ENCODE measurements at places on chromosomes 5 and 9.
A peak's percentile ranks its signal among the peaks of the same experiment; 100 is the strongest.

GRCh38 chr5:125180231-125180829 lies 433.9 kb upstream of the ZNF608 start:
- no peak for DNase-seq

DNA sequence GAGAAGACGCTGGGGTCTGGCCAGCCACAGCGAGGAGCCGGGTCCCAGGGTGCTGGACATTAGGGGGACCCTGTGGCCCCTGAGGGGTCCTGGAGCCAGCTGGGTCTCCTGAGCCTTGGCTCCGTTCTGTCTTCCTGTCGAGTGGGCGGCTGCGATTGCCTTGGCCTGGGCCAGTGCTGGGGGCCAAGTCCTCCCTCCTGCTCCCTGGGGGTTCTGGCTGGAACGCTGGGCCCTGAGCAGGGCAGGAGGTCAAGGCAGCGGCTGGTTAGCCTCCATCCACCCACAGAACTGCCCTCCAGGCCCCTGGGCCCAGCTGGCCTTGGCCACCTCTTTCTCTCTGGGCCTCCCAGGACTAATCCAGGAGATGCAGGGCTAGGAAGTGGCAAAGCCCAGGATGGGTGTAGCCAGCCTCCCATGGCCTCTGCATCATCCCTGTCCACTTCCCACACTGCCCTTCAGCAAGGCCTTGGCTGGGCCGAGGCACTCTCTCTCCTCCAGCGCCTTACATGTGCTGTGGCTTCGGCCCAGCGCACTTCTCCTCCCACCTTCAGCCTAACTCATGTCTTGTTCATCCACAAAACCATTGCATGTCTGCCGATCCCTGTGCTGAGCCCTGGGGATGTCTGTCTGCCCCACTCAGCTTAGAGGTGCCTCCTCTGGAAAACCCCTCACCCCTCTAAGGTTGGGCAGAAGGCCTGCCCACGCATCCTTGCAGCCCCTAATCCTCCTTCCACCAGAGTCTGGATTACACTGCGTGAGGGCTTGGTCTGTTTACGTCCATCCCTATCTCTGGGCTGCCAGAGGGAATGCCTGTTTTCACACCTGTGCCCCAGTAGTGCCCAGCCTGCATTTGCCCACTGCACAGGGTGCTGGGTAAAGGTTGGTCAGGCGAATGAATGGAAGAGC lies 5.0 kb downstream of the LAMC3 start:
- DNase-seq, result no peak

DNA sequence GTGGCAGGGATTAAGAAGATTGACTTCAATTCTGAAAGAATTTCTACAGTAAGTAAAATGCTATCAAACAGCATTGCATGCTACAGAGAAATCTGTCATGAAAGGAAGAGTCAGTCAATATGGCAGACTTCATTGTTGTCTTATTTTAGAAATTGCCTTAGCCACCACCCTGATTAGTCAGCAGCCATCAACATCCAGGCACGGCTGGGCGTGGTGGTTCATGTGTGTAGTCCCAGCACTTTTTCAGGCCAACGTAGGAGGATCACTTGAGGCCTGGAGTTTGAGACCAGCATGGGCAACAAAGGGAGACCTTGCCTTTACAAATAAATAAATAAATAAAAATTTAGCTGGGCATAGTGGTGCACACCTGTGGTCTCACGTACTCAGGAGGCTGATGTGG lies 46.6 kb downstream of the RMI1 start:
- no peak for DNase-seq

DNA sequence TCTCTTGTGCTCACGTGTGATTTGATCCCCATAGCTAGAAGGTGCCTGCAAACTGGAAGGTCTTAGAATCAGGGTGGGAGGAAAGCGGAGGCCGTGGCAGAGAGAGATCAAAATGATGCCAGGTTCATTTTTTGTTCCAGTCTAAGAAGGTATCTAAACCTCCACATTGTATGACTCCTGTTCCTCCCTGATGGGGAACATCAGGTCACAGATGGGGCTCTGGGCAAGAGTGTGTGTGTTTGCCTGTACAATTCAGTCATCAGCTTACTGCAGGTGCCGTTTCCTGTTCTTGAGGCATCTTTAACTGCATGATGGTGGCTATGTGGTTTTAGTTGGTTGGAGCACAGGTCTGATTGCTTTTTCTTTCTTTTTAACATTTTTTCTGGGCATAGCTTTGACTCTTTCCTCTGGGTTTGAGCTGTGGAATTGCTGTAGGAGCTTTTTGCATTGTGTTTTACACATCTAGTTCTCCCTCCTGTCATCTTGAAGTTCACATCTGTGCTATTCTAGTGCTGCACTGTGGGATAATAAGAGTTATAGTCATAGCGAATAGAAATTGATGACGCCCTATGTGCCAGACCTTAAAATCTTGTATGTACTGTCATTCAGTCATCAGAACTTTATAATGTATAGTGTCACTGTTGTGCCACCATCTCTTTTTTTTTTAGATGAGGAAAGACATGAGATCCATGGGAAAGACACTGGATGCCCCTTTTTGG lies 30.8 kb downstream of the ARHGAP26 start:
- DNase-seq, result no peak

DNA sequence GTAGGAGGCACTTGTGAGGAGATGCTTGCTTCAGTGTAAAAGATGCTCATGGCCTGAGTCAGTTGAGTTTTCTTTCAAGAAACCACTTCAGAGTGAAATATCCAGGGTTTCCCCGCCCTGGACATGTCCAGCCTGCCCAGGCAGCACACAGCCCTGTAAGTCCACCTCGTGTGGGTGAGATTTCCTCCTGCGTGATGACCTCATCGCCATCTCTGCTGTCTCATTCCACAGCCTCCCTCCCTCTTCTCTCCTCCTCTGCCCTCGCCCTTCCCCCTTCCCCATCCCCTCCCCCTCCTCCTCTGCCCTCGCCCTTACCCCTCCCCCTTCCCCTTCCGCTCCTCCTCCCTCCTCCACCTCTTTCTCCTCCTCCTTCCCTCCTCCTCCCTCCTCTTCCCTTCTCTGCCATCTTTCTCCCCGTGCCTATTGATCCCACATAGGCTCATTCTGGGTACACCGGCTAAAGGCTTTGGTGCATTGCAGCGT lies 34.0 kb upstream of the NCS1 start:
- DNase-seq, result peak; percentile 82

- no peak for DNase-seq
Observed at GRCh38 chr9:96585426-96585825, 34.2 kb downstream of the CDC14B start.

- no peak for DNase-seq
Observed at GRCh38 chr5:135541807-135542502, 6.2 kb upstream of the NEUROG1 start.

- DNase-seq, result no peak
Observed at GRCh38 chr9:136726631-136727191, 14.3 kb downstream of the DIPK1B start.

DNA sequence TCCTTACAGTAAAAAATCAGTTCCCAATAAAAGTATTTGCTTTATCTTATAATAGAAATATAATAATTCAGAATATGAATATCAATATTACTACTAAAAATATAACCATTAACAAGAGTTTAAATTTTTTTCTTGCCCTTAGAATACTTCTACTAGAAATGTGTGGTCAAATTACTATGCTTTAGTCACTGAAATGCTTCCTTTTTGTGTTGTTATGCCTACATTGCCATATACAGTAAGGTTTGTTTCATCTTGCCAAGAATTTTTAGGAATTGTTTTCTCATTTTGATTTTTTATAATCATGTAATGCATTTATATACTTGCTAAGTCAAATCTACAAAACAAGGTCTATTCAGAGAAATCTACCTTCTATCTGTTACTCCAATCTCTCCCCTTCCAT lies 181.7 kb downstream of the CDK5RAP2 start:
- DNase-seq, result no peak

- DNase-seq, result no peak
Observed at GRCh38 chr9:37968228-37968701, 64.3 kb upstream of the SLC25A51 start.

- no peak for DNase-seq
Observed at GRCh38 chr9:859251-859650, 17.8 kb downstream of the DMRT1 start.

GRCh38 chr5:65718576-65719310 lies 3.2 kb downstream of the SGTB start:
- DNase-seq, result no peak

Data from HTR-8/SVneo (cell line).